GM12878 (cell line): ENCODE measurements at places on chromosomes 1 and 21.

GRCh38 chr1:152932170-152932811 is 14.7 kb upstream of the SPRR5 start:
- DNase-seq, result no peak

- DNase-seq, result no peak
Observed at GRCh38 chr1:246091477-246091876, 415.6 kb downstream of the SMYD3 start.

- DNase-seq, result no peak
Observed at GRCh38 chr1:36323636-36324352, at the start of gene EVA1B. Gene EVA1B, minus strand, starts transcription at chr1:36323645. Its CDS starts 608 bp downstream, at chr1:36323037.

- DNase-seq, result no peak
Observed at GRCh38 chr1:39720094-39720999, 18.3 kb upstream of the PPIE start.

- no peak for DNase-seq
Observed at GRCh38 chr1:46203738-46204405, 738 bp downstream of the LURAP1 start.

GRCh38 chr1:239053279-239053678 is 333.1 kb upstream of the CHRM3 start:
- no peak for DNase-seq

DNA sequence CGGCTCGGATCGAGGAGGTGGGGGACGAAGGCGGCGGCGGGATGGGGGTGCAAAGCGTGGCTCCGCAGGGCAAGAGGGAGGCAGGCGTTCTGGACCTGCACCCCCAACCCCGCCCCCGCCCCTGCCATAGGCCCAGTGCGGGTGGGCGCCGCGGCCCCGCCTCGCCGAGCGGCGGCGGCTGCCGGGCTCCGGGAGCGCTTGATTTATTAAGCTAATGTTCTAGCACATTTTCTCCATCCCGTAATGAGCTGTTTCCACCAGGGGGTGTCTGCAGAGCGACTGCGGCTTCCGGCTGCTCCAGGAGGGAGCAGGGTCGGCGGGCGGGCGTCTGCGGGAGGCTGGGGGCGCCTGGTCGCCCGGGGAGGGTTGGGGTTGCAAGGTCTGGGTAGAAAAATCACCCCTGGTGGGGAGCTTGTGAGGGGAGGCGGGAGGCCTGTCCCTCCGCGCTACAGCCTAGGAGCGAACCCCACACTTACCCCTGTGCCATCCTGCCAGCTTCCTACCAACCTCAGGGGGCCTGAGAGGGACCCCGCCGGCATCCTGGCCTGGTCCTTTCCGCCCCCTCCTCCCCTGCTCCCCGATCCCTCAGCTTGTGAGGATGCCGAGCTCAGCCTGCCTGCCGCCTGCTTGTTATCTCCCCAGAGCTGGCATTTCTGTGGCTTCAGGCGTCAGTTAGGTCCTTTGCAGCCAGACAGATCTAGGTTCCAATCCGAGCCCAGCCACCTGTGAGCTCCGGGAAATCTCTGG is 48.5 kb upstream of the ACOT11 start:
- no peak for DNase-seq

GRCh38 chr1:58683519-58683918 is 16.3 kb downstream of the MYSM1 start:
- DNase-seq, result no peak

- no peak for DNase-seq
Observed at GRCh38 chr1:19504796-19505692, 19.7 kb upstream of the CAPZB start.

GRCh38 chr1:70583522-70583921 is 172.5 kb downstream of the CTH start:
- DNase-seq, result no peak

DNA sequence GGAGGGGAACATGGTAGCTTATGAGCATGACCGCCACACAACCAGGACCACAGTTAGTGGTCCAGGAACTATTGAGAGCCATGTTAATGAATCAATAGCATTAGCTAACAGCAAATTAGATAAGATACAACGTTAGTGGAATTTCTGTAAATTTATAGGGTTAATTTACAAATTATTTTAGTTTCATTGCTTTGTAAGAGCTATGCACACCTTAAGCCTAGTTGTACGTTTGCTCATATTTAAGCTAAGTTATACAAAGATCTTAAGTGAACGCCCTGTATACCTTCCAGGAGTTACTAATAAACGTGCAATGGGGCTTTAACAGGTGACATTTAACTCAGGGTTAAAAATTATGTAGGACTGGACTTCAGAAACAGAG is 749 bp downstream of the EXOSC10 start:
- no peak for DNase-seq

- DNase-seq, result no peak
Observed at GRCh38 chr1:196143602-196144342, 464.5 kb downstream of the KCNT2 start.

GRCh38 chr1:232924874-232925273 is 25.5 kb upstream of the NTPCR start:
- no peak for DNase-seq

GRCh38 chr1:22273686-22274681 is 131.1 kb upstream of the WNT4 start:
- DNase-seq, result no peak

DNA sequence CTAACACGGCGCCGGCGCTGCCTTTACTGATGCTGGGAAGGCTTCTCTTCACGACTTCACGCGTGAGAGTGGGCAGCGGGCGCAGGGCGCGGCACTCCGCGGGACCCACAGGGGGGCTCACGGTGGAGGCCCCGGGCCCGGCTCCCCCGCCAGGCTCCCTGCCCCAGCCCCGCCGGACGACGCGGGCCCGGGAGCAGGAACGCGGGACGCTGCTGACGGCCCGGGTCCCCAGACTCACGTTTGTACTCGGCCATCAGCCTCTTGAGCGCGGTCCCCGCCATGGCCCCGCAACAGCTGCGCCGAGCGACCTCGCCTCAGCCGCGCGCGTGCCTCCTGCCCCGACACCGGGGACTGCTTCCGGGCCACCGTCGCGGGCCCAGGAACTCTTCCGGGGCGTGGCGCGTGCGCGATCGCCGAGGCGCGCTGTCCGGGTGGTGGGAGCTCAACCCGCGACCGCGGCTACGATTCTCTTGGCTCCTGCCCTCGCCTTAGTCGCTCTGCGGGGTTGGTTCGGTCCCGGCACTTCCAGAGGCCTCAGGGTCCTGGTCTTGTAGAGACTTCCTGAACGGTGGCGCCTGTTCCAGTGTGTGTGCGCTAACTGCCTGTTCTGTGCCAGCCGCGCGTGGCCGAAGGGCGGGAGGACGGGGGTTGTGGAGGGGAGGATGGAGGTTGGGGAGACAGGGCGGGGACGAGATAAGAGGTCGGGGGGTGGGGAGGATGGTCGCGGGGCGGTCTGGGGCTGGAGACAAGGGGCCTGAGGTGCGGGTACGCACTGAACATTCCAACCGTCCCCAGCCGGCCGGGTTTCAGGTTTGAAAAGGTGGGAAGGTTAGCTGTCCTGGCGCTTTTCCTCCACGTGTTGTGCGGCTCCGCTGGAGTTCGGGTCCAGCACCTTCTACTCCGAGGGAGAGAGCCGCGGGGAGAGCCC is at the start of gene UBE2G2:
Gene UBE2G2, minus strand, starts transcription at position 353 of the 928 bp plus-strand sequence. Its CDS starts 72 bp downstream, at position 281.
- no peak for DNase-seq

GRCh38 chr1:70945251-70945650 is 102.4 kb downstream of the PTGER3 start:
- no peak for DNase-seq

DNA sequence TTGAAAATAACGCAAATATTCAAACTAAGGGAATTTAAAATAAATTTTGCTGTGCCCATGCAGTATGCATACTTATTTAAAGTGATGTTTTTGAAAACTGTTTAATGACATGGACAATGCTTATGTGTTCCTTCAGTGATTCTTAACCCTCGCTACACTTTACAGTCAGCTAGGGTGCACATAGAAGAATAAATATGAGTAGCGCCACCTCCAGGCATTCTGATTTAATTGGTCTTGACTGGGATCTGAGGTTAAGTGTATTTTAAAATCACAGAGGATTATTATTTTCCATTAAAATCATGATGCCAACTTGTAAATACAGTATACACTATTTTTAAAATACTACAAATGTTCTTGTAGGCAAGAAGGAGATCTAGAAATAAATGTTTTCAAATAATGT is 373.5 kb upstream of the ADGRL4 start:
- DNase-seq, result no peak
